CD4-positive, alpha-beta T cell treated with Interferon alpha-2 for 1 hour (primary cell): ENCODE measurements at places on chromosomes 5 and 9.

DNA sequence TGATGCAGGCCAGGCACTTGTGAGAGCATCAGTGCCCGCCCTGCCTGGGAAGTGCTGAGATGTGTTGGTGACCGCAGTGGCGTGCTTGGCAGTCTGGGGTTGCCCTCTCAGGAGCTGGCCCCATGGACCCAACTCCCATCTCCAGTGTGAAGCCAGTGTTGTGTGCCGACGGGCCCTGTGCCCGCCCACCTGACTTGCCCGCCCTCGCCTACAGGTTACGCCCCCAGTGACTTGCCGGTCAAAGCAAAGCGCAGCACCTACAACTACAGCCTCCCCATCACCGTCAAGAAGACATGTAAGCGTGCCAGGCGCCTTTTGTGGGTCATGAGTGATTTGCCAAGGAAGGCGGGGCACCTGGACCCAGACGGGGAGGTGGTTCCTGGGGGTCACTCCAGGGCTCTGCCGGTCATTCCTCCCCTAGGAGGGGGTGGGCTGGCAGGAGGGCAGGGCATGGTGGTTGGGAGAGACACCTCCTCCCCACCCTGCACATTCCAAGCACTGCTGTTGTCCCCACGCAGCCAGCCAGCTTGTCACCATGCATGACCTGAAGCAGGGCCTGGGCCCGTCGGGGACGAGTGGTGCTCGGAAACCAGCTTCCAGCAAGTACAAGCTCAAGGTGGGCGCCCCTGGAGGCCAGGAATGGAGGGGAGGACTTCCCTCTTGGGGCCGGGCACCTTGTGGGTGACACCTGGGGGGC, 7.4 kb upstream of the CEL start:
- DNase-seq, result no peak

- no peak for DNase-seq
These were observed 32.1 kb downstream of the ERAP1 start for GRCh38 chr5:96775689-96776088.

GRCh38 chr9:19629488-19629887, 159.3 kb downstream of the SLC24A2 start:
- no peak for DNase-seq

- no peak for DNase-seq
These were observed 2071.2 kb upstream of the CDH6 start for GRCh38 chr5:29122306-29122705.

DNA sequence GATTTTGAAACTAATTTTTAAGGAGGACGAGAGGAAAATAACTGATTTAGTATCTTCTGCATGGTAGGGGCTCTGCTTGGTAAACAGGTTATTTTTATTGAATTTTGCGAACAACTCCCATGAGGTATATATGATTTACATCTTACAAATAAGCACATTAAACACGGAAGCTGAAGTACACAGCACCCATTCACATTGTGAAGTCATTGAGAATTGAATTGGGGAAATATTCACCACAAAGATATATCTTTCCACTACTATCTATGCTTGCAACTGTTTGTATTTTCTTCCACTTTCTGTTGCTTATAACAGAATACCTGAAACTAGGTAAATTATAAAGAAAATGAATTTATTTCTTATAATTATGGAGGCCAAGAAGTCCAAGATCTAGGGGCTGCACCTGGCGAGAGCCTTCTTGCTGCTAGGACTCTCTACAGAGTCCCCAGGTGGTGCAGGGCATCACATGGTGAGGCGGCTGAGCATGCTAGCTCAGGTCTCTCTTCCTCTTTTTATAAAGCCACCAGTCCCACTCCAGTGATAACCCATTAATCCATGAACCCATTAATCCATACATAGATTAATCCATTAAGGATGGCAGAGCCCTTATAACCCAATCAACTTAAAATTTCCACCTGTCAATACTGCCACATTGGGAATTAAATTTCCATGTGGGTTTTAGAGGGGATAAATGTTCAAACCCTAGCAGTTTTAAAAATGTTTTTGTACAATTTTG, 79.0 kb upstream of the ZNF608 start:
- no peak for DNase-seq

DNA sequence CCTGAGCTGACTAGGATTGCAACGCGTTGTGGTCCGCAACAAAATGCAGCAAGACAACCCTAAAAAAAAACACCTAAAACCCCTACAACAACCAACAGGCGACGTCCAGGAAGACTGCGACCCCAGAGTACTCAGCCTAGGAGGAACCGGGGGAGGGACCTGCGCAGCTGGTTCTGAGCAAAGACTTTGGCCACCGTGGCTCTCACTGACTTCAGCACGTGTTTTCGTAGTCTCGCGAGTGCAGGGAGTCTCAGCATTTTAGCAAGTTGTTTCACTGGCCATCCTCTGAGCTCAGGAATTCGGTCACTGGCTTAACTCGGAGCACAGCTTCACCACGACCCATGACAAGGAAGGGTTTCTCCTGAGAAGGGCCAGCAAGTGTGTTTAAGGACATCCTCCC, 8.6 kb upstream of the ZDHHC11 start:
- DNase-seq, result no peak

DNA sequence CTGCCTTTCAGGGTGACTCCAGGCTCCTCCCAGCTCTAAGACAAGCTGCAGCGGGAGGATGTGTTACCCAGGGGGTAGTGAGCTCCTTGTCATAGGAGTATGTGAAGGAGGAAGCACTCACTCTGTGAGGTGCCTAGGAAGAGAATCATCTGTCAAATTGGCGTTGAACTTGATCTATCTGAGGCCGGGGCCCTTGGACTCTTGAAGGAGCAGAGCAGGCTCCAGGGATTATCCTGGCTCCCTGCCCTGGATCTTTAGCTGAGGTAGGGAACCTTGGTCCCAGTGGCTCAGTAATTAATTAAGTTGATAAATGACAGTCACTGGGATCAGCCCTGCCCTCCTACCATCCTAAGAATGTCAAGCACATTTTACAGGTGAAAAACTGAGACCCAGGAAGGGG, 15.5 kb downstream of the ADGRD2 start:
- no peak for DNase-seq

- no peak for DNase-seq
These were observed 201.6 kb downstream of the DCP2 start for GRCh38 chr5:113178073-113178779.

DNA sequence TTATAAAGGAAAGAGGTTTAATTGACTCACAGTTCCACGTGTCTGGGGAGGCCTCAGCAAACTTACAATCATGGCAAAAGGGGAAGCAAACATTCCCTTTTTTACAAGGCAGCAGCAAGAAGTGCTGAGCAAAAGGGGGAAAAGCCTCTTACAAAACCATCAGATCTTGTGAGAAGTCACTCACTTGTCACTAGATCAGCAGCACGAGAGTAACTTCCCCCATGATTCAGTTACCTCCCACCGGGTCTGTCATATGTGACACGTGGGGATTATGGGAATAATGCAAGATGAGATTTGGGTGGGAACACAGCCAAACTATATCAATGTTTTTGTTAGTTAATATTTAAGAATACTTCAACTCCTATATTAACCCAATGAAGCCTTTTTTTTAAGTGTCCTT, 275.2 kb upstream of the CDH9 start:
- DNase-seq, result no peak

GRCh38 chr5:23071682-23072081, 218.5 kb upstream of the CDH12 start:
- no peak for DNase-seq

DNA sequence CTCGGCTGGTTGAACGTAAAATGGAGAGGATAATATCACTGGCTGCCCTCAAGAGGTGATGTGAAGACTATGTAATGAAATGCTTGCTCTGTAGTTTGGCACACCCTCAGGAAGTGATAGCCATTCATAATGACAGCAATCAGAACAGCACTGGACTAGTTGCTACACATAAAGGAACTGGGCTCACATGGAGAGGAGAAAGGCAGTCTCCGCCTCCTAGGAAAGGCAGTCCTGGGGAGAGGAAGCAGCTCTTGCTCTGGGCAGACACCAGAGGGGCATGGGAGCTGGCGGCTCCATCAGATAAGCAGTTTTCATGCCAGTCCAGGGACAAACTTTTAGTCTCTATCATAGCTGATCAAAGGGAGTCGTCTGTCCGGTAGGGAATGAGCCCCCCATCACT, 46.9 kb downstream of the ARHGEF37 start:
- DNase-seq, result no peak

GRCh38 chr5:42858031-42858643, 46.4 kb upstream of the SELENOP start:
- DNase-seq, result no peak

- DNase-seq, result no peak
These were observed 21.4 kb downstream of the JMY start for GRCh38 chr5:79257314-79257713.

- no peak for DNase-seq
These were observed 37.2 kb downstream of the SLC6A7 start for GRCh38 chr5:150227036-150227435.

DNA sequence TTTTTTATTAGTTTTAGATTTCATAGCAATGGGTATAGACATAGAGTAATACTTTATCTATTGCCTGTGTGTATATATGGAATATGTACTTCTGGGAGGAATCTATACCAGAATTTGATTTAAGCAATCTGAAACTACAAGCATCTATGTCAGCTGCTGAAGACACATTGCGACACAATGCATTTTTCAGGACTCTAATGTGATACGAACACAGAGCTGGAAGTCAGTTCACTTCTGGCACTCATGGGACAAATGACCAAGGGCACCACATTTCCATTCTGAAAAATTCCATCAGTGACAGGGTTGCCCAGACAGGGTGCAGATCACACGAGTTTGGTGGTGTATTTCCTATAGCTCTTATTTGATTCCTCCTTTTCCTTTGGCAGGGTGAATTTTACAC, 259.5 kb downstream of the NTRK2 start:
- DNase-seq, result no peak

- no peak for DNase-seq
These were observed 62.2 kb downstream of the IPPK start for GRCh38 chr9:92607773-92608172.

- no peak for DNase-seq
These were observed 31.5 kb upstream of the SGCD start for GRCh38 chr5:156295431-156295830.

DNA sequence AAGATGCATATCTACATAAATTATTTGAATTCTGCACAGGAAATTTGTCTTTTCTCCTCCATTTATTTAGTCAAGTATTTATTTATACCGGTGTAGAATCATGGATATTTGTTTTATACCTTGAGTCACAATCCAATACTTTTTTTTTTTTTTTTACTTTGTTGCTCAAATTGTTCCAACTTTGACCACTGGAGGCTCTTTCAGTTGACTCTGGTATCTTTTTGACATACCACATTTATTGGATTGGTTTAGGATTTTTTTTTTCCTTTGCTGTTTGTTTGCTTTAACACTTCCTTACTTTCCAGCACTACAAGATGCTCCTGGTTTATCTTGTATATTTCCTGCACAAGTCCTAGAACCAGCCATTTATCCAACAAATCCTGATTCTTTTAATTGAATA, 543.1 kb upstream of the RIOK2 start:
- DNase-seq, result no peak

DNA sequence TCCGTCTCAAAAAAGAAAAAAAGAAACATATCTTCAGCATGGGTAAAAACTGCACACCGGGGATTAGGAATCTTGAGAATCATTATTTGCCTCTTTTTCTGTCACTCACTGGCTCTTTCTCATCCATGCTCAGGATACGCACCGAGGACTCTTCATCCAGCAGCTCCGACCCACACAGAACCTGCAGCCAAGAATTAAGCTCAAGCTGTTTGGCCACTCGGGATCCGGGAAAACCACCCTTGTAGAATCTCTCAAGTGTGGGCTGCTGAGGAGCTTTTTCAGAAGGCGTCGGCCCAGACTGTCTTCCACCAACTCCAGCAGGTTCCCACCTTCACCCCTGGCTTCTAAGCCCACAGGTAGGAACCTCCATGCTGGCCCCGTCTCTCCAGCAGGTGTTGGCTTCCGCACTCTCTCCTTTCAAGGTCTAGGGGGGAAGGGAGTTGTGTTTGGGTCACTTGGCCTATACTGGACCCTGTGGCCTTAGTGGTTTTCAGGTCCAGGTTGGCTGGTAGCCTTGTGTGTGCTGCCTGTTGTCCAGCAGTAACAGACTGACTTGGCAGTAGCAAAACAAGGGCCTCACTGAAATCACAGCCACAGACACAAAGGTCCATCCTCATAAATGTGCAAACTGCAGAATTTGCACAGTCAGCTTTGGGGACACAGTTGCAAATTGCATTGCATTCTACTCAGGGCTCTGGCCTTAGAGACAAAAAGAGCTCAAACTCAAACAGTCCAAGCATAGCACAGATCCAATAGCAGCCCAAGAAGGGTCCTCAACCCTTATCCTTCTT, 44.5 kb upstream of the CTSL start:
- no peak for DNase-seq

GRCh38 chr5:79076819-79077218, 7.3 kb downstream of the BHMT2 start:
- DNase-seq, result no peak

DNA sequence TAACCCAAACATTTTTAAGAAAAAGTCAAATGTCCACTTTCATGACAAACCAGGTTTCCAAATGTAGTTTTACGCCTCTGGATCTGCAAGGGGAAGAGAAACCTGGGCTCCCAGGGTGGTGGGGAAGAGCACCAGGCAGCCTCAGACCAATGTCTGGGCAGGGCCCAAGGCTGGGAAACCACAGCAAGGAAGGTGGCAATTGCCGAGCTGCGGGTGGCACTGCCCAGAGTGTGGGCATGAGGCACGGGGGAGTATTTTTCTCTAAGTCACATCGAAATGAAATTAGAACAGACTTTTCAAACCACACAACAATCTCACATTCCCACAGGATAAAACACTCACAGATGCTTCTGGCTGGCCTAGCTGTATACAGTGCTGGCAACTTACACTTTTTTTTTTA, 32.6 kb upstream of the RASGEF1C start:
- DNase-seq, result no peak
